ENCODE measurements at places on chromosomes 1 and 21.

DNA sequence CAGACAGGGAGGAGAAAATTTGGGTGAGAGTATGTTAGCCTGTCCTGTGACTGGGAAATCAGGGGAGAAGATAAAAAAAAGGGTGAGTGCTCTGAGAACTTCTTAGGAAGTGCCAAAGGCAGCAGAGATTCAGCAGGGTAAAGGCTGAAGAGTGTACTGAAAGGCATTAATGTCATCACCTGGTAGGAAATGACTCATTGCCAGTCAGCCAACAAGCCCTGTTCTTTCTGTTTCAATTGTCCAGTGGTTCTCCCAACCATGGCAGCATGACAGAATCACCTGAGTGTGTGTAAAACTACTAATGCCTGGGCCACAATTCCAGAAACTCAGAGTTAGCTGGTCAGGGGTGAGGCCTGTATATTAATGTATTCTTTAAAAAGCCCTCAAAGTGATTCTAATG is 83.5 kb downstream of the INTS7 start:
- no peak for DNase-seq

- DNase-seq = no peak
Observed at GRCh38 chr21:32653326-32653901, 41.2 kb upstream of the CFAP298 start.

- DNase-seq = no peak
Observed at GRCh38 chr21:45041351-45041805, 33.0 kb upstream of the ADARB1 start.

DNA sequence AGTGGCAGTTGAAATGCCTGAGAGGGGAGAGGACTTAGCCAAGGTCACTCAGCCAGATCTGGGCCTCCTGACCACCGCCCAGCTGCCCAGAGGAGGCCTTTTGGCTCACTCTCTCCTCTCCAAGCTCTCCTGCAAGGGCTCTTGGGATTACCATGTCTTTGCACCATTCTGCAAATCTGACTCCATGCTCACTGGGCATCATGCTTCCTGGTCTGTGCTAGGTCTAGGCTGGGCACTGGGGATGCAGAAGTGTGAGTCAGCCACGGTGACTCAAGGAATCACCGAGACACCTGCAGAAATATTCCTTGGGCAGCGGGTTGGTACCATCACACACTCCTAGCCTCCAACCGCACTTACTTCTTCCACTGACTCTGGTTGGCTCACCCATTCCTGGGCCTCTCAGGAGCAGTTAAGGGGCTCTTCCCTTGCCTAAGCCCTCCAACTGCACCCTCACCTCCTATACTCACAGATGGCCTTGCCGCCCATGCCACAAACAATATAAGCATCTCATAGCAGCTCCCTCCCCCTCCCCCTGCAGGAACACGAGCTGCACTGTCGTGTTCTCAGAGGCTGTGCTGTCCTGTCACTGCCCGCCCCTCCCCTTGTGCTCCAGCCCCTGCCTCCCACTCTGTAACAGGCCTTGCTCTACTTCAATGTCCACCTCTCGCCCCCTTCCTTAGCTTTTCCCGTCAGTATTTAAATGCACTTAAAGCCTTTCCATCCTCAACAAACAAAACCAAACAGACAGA is 34.8 kb downstream of the CDCP2 start:
- no peak for DNase-seq

- DNase-seq = no peak
Observed at GRCh38 chr1:218895064-218895587, 278.6 kb upstream of the LYPLAL1 start.

- DNase-seq = no peak
Observed at GRCh38 chr1:223077247-223077833, 65.7 kb downstream of the TLR5 start.

DNA sequence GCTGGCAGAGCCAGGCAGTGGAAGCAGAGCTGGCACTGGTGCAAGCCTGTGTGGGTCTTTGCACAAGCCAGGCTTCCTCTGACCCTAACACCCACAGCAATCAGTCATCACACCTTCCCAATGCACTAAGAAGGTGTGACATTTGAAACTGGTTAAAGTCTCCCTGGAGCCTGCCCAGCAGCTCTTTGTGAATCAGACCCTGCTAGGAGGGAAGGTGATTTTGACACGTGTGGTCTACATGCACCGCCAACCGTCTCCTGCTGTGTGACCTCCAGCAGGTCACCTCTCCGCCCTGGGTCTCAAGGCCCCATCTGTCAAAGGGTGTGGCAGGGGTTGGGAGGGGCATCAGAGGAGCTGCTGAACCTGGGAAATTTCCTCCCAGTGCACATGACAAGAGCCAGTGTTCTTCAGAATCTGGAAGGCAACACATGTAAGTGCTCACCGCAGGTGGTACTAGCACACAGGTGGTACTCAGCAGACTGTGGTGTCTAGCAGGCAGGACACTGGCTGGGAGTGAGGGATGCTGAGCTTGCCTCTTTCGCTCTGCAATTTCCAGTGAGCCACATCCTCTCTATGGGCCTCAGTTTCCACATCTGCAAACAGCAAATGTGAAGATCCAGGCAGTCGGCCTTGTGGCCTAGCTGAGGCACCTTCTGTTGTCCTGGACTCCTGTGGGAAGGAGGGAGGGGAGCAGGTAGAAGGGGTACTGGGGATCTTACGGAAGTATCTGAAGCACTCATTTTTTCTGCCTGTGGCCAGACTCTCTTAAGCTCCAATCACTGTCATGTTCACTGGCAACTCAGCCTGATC is 123.2 kb downstream of the DMRTB1 start:
- no peak for DNase-seq

DNA sequence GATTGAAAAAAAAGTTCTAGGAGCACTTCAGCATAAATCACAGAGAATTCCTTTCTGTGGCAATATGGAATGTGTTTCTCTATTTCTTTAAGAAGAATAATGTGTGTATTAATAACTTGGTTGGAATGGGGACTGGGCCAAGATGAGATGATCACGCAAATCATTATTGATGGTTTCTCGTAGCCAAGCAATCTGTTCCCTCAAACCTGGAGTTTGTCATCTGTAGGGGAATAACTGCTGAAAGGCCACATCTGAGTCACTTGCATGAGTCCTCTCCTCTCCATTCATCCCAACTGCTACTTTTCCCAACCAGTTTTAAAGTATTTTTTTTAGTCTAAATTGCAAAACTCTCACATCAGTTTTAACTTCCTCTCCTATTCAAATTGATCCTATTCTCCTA is 480.4 kb downstream of the PLPP3 start:
- no peak for DNase-seq

- no peak for DNase-seq
Observed at GRCh38 chr1:31677401-31677800, 26.4 kb downstream of the COL16A1 start.

DNA sequence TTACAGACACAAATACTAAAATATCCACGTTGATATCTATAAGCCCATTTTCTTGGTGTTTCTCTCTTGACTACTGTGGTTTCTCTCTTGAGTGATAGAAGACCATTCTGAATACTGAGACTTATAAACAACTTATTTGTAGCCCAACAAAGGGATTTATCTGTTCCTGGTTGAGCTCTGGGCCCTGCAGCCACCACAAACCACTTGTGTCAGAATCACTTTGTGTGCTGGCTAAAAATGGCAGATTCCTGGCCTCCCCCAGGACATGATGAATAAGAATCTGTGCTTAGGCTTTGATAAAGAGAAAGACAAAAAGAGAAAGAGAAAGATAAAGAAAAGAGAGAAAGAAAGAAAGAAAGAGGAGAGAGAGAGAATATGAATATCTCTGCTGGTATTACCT is 18.9 kb upstream of the MCOLN2 start:
- no peak for DNase-seq

Measured in right kidney (tissue), 9 donors.